ENCODE measurements at places on chromosomes 3 and 15.

- peak; percentile 69 for DNase-seq
Measured at GRCh38 chr3:69761896-69762767, 22.9 kb downstream of the MITF start.

DNA sequence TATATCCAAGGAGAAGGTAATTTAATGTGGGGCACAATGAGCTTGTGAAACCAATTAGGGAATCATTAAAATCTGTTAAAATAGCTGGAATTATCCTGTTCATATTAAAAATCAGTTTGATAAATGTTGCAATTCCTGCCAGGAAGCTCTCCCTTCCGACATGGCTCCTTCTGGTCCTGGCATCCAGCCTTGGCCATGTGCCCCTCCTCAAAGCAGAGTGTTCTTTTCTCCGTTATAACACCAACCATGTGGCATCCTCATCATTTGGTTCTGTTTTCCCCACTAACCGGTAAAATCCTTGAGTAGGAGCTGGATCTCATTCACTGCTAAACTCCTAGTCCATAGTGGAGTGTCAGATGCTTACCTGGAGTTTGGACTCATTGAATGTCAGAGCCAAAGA is 127.2 kb downstream of the ARNT2 start:
- no peak for DNase-seq

DNA sequence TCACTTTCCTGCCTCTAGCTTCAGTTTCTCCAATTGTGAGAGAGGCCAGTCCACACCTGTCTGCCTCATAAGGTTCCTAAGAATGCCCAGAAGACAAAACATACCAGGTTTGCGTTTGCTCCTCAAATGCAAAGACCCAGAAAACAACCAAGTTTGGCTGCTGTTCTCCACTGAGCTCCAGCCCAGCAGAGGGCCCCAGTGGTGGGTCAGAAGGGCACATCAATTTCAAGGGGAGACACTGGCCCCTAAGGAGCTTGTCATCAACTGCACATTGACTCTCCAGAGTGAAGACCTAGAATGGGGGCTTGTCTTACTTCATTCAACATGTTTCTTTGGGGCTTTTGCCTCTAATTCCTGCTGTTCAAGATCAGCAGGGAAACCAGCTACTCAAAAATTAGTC is 127.9 kb upstream of the SLC6A11 start:
- DNase-seq: no peak

- DNase-seq: no peak
Measured at GRCh38 chr3:188469228-188469885, 315.4 kb downstream of the LPP start.

DNA sequence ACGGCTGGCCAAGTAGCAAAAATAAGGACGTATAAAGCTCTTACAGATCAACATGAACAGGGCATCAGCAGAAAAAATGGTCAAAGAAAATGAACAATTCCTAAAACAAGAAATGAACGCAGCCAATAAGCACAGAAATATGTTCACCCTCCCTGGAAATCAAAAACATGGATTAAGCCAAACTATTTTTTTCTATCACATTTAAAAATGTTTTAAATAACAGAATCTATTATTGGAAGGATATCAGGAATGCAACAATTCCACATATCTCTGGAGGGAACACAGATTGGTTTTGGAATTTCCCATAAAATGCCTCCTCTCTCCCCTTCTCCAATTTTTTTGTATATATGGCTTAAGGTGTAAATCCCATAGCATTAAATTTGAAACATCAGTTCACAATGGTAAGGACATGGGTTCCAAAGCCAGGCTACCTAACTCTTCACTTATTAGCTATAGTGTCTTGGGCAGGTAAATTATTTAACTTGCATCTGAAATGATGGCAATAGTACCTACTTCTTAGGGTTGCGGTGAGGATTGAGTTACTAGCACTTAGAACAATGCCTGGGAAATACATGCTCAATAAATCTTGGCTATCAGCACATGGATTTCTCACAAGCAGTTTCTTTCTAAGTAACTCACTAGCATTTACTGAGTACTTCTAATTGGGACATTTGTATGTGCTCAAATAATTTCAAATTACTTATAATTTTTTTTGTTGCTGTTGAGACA is 10.1 kb downstream of the UACA start:
- DNase-seq: no peak

DNA sequence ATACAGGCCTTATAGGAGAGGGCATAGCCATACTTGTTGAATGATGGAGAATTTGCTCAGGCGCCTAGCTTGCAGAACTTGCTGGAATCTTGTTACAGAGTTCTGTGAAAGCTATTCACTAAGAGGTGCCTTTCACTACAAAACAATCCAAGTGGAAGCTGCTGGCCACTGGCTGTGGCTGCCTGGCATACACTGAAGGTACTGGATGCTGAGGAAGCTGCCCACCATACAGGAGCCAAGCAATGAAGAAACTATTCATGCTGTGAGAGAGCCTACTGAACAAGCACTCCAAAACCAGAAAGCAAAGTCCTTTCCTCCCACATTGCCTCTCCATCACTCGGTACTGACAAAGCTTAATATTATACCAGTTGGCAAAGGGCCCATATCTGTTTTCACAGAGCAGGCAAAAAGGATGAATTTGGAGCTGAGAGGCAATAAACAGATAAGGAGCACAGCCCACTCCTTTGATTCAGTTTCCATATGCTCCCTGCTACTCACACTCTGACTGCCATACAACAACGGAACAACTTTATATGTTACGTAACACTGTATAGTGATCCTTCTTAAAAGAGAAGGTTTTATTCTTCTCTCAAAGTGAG is 192.6 kb upstream of the ALCAM start:
- no peak for DNase-seq

DNA sequence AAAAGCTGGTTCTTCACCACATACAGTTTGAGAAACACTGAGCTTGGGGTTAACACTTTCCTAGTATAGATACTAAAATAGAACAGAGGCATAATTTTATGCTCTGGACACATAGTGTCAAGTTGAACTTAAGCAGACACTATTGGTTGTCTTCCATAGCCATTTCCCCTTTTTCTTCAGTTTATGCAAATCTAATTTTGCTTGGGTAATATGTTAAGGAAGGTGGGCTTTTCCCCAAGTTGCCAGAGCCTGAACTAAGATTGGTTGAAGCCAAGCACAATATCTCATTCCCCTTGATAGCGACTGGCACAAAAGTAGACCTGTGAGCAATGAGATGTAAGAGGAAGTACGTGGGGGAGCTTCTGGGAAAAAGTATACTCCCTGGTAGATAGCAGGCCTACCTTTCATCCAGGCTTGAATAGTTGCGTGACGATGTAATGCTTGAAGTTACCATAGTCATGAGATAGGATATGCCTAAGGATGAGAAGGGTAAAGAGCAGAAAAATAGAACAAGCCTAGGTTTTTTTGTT is 4.5 kb upstream of the POPDC2 start:
- DNase-seq: peak; percentile 62

- DNase-seq: no peak
Measured at GRCh38 chr3:72171946-72172345, 387.0 kb upstream of the PROK2 start.

- no peak for DNase-seq
Measured at GRCh38 chr3:54069961-54070360, 52.4 kb upstream of the CACNA2D3 start.

- no peak for DNase-seq
Measured at GRCh38 chr15:63331456-63331855, 50.2 kb downstream of the CA12 start.

DNA sequence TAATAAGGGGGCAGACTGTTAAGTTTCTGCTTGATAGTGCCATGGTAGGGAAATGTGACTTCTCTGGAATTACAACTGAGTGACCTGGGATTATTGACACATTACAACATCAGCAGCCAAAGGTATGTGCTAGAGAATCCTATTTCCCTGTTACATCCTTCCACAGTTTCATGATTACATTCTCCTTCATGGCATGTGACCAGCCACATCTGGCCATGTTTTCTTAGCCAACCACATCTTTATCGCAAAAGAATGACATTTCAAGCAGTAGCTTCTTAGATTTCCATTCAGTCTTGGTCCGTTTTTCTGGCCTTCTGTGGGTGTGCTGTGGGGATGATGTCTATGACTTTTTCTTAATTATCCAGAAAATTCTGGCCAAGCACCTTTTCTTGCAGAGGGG is 45.4 kb upstream of the CTDSPL start:
- no peak for DNase-seq

All from inflammatory macrophage (primary cell).